ENCODE measurements at places on chromosomes 5 and 9. TPM values are rescaled to one million over a fixed set of nuclear protein-coding genes. Genes with fewer than 3 reads are reported as not detected.

GABRG2 gene
- 0.18 TPM for polyA plus RNA-seq

ADGRV1 gene
- 11.3 TPM for polyA plus RNA-seq

DNA sequence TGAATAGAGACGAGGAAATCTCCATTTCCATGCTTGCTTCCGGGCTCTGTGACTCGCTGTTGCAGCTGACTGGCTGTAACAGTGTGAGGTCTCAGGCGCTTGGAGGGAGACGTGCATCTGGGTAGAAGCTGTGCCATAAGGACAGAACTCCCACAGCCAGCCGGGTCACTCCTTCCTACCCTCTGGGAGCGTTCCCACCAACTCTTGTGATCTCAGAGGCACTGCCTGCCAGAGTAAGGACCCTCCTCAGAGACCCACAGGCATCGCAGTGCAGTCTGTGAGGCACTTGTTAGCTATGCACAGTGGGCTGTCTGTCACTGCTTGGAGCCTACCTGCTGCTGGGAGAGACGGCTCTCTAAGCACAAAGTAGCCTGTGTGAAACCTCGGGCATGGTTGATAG lies 203.4 kb upstream of the SEMA6A start:
- DNase-seq: peak; percentile 35

NEURL1B gene
- polyA plus RNA-seq: 12.7 TPM

IQGAP2 gene
- 76.6 TPM for polyA plus RNA-seq

DNA sequence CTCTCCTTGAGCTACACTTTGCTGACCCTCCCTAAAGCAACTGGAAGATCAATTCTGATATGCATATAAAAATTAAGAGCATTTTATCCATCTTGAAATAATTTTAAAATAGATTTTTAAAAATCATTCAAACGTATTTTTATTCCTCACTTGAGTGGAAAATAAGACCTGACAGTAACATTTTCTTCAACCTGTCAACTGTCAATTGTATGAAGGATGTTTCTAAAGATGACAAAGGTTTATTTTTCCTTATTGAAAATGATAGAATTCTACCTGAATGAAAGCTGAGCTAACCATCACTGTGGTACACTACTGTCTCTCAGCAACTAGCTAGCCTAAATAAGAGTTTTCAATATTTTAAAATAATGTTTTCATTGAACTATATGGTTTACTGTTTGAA lies 7.0 kb downstream of the EFNA5 start:
- DNase-seq: no peak

GRCh38 chr9:98333703-98334582 lies 78.5 kb upstream of the TBC1D2 start:
- DNase-seq: no peak

GRCh38 chr5:134374232-134374631 lies 2.9 kb downstream of the UBE2B start:
- no peak for DNase-seq

- DNase-seq: no peak
These were observed 6.1 kb downstream of the ANKS6 start for GRCh38 chr9:98790134-98790841.

Measured in renal pelvis (tissue), 12 donors.